SK-N-SH (cell line): ENCODE measurements at places on chromosomes 11 and 22. TPM values are rescaled to one million over a fixed set of nuclear protein-coding genes. Genes with fewer than 3 reads are reported as not detected.

TRIM3 gene
- polyA plus RNA-seq: 22.8 and 26.6 TPM in 2 replicates

CARNS1 gene
- 0.15 and 0.23 TPM in 2 replicates for polyA plus RNA-seq

TENM4 gene
- 6.0 and 16.7 TPM in 2 replicates for polyA plus RNA-seq

DUSP8 gene
- polyA plus RNA-seq: 2.0 and 2.2 TPM in 2 replicates

MS4A6E gene
- not detected in 2 replicates for polyA plus RNA-seq

JOSD1 gene
- 17.8 and 23.0 TPM in 2 replicates for polyA plus RNA-seq

DRD4 gene
- not detected in 2 replicates for polyA plus RNA-seq

OR8D1 gene
- polyA plus RNA-seq: not detected in 2 replicates

SUSD2 gene
- polyA plus RNA-seq: 0.76 and 0.82 TPM in 2 replicates

FUT4 gene
- polyA plus RNA-seq: 1.8 and 1.9 TPM in 2 replicates

NUP50 gene
- 4.7 and 7.3 TPM in 2 replicates for polyA plus RNA-seq

C11orf87 gene
- 0.36 and 0.49 TPM in 2 replicates for polyA plus RNA-seq

ART1 gene
- not detected in 2 replicates for polyA plus RNA-seq

PPP2R1B gene
- polyA plus RNA-seq: 25.9 and 32.3 TPM in 2 replicates

LDHAL6A gene
- not detected in 2 replicates for polyA plus RNA-seq

CDC45 gene
- 23.6 and 26.4 TPM in 2 replicates for polyA plus RNA-seq

SMIM35 gene
- polyA plus RNA-seq: not detected in 2 replicates
